ENCODE measurements at places on chromosomes 3 and 15.

DNA sequence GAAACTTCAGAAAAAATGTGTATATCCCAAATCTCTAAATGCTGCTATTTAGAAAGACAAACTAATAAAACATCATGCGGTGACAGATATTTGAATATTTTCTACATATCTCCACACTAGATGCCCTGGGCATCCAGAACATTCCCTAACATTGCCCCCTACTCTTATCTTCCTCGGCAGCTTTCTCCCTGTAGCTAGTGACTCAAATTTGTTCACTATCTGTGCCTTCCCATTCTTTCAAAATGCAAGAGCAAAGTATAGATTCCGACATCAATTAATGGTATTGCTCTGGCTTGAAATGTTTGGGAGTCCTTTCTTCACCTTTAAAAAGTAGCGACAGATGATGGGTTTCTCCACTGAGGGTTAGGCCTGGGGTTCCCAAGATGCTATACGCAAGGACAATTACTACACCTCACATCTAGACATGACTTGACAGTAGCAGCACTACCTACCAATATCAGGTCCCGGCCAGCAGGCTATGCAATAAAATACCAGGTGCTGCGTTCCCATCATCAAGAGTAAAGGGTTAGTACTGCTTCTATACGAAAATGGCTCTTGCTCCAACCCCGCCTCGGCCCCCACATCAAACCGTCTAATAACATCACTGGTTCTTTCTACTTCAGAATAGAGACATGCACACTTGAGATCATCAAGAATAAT lies 631 bp downstream of the UBR1 start:
- peak; percentile 8 for DNase-seq

DNA sequence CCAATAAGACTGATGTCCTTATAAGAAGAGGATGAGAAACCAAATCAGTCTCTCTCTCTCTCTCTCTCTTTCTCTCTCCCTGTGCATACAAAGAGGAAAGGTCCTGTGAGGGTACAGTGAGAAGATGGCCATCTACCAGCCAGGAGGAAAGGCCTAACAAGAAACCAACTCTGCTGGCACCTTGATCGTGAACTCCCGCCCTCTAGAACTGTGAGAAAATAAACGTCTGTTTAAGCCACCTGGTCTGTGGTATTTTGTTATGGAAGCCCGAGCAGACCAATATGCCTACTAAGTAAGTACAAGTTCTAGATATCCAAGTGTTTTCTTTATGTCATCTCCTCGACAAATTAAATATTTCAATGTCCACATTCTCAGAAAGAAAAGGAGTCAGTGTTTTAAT lies 44.9 kb upstream of the TMC3 start:
- DNase-seq, result no peak

GRCh38 chr15:85540085-85540797 lies 159.8 kb downstream of the AKAP13 start:
- no peak for DNase-seq

GRCh38 chr3:100957261-100957986 lies 35.8 kb downstream of the ABI3BP start:
- DNase-seq, result no peak

DNA sequence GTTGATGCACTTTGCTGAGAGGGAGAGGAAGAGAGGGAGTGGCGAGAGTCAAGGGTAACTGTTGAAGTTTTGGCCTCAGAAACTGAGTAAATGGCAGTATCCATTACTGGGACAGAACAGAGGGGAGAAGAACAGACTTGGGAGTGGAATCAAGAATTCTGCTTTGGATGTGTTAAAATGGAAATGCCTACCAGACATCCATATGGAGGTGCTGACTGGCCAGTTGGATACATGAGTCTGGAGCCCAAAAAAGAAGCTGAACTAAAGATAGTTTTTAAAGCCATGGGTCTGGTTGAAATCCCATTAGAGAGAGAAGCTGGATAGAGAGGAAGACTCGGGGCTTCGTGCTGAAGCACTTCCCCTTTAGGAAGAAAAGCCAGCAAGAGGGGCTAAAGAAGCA lies 35.9 kb upstream of the NSMCE3 start:
- no peak for DNase-seq

- no peak for DNase-seq
Observed at GRCh38 chr3:183298701-183299153, 45.7 kb downstream of the B3GNT5 start.

- no peak for DNase-seq
Observed at GRCh38 chr15:80780416-80781221, 1.4 kb downstream of the CEMIP start.
